ENCODE measurements at places on chromosomes 1 and 21.
A peak's percentile ranks its signal among the peaks of the same experiment; 100 is the strongest.

GRCh38 chr1:201262963-201263608 lies 20.2 kb upstream of the PKP1 start:
- no peak for DNase-seq

DNA sequence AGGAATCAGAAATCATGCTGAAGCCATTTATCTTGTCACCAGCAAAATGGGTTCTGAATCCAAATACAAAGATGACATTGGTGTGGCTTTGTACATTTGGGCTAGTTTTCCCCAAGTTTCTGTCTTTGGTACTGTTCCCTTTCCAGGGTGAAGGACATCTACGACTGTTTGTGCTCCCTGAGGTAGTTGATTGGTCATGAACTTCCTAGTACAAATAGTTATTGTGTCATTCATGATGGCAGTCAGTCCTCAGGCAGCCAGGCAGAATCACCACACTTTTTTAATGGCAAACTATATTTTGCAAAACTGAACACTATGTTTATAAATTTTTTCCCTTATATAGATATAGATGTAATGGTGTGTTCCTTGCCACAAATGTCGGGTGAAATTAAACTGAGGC lies 46.0 kb downstream of the CEP350 start:
- DNase-seq = no peak

DNA sequence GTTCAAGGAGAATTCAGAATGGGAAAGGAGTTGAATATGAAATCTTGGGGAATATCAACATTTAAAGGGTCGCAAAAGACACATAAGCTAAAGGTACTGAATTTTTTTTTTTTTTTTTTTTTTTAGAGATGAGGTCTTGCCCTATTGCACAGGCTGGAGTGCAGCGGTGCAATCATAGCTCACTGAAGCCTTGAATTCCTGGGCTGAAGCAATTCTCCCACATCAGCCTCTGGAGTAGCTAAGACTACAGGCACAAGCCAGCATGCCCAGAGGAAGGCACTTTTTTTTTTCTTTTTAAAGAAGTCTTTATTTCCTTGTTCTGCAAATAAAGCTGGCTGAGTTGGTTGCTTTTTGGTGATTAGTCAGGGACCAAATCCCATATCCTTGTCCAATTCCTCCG lies 44.1 kb upstream of the RAB3GAP2 start:
- no peak for DNase-seq

- no peak for DNase-seq
These were observed 1.4 kb downstream of the MACF1 start for GRCh38 chr1:39205781-39206464.

- DNase-seq = no peak
These were observed 58.3 kb downstream of the ERG start for GRCh38 chr21:38439957-38440356.

GRCh38 chr1:164718821-164719220 lies 159.8 kb downstream of the PBX1 start:
- no peak for DNase-seq

DNA sequence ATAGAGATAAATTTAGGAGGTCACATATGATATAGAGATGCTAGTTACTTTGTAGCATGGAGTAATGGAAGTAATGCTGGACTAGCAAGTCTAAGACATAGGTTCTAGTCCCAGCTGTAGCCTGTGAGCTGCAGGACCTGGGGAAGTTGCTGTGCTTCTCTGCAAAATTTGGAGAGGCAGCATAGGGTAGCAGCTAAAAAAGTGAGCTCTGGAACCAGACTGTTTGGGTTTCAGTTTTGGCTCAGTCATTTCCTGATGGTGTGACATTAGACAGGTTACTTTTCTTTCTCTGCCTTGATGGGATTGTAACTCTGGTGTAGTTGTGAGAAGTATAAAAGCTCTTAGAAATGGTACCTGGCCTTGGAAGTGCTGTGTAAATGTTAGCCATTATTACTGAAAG lies 3.3 kb downstream of the METTL13 start:
- no peak for DNase-seq

DNA sequence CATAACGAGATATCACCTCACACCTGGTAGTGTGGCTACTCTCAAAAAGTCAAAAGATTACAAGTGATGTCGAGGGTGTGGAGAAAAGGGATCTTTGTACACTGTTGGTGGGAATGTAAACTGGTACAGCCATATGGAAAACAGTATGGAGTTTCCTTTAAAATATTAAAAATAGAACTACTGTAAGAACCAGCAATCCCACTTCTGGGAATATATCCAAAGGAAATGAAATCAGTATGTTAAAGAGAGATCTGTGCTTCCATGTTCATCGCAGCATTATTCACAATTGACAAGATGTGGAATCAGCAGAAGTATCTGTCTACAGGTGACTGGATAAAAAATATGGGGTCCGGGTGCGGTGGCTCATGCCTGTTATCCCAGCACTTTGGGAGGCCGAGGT lies 7.6 kb upstream of the PIK3C2B start:
- DNase-seq = no peak

- DNase-seq = no peak
These were observed 31.0 kb upstream of the MAN1A2 start for GRCh38 chr1:117336088-117336817.

DNA sequence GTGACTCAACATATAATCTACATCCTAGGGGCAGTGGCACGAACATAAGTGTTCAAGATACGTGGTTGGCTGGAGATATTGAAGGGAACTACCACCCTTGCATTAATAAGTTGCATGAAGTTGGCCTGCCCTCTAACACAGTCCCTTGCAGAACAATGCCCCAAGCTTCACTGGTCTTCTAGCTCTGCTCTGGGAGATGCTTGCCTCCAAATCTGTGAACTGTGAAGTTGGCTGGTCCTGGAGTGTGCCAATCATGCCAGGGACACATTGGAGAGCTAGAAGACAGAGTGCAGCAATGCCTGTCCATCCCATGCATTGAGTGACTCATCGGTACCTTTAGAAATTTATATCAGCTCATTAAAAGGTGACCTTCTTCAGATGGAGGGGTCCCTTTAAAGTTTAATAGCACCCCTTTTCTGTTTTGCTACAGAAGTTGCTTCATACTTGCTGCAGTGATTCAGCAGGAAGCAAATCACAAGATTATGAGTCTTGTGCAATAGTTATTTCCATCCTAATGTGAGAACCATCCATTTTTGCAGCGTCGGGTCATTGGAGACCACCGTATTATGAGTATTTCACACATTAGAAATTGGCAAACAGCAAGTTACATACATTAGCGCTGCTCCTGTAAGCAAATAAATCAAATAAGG lies 55.2 kb upstream of the KAZN start:
- no peak for DNase-seq

GRCh38 chr1:186783193-186783592 lies 45.6 kb upstream of the PLA2G4A start:
- no peak for DNase-seq

- no peak for DNase-seq
These were observed 363 bp downstream of the PLA2G5 start for GRCh38 chr1:20070357-20070756.

DNA sequence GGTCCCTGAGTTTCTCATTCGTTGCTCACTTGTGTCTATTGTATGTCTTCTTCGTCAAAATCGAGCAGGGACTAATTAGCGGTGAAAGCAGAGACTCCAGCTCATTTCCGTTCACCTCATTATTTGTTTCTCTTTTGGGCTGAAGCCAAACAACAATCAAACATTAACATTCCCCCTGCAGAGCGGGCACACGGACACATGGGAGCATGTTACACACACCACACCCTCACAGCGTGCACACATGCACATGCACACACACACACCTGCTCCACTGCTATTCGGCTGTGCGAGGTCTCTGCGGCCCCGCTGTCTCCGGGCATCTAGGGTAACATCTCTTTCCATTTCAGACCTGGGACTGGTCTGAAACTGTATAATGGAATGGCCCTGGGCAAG lies 58.5 kb upstream of the LRRC8D start:
- no peak for DNase-seq

- no peak for DNase-seq
These were observed 281.0 kb upstream of the RUNX1 start for GRCh38 chr21:35329940-35330660.

DNA sequence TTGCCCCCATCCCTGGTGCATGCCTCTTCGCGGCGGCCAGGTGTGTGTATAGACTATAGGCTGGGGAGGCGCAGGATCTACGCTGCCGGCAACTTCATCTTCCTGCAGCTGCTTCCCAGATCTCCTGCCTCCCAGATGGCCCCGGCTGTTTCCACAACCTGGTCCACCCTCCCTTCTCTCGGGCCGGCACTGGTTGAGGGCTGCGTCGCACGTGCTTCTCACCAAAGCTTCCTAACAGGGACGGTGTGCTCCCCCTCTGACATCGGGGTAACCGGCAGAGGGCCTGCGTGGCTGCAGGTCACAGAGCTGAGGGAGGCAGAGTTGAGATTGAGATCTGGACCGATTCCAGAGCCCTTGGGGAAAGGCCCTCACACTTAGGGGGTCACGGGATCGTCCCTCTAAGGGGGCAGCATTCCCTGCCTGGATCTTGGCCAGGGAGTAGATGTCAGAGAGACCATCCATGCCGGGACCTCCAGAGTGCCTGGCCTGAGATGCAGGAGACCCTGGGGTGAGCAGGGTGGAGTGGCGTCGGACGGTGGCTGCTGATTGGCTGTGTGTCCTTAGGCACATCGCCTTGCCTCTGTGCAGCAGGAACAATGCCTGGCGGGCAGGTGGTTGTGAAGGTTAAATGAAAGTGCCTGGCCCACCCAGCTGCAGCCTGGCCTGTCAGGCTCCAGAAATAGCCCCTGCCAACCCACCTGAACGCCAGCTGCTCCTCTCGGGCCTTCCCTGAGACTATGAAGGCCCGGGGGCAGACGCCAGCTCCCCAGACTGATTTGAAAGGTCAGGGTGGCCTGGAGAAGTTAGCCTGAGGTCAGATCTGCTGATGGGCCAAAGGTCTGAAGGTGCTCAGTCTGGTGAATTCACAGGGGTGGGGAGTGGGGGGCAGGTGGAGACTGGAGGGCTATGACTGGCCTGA lies 6.1 kb upstream of the MASP2 start:
- no peak for DNase-seq

GRCh38 chr1:218617986-218618385 lies 272.9 kb downstream of the TGFB2 start:
- no peak for DNase-seq

- DNase-seq = no peak
These were observed 42.3 kb downstream of the TCEANC2 start for GRCh38 chr1:54095546-54096226.

DNA sequence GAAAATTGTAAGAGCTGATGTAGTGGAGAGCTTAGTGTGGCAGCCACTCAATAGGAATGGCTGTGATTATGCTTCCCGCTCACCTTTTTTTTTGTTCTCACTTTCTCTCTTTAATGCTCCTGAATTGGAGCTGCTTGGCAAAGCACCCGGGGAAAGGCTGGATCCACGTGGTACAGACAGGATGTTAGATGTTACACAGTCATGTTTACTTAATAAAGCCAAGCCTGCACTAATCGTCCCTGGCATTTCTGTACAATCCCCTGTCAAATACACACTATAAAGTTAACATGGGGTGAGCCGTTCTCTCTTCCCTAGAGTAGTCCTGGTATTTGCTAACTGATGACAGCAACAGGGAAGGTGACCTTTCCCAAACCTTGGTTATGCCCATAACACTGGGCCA lies 187.8 kb downstream of the ZSCAN20 start:
- DNase-seq = no peak

DNA sequence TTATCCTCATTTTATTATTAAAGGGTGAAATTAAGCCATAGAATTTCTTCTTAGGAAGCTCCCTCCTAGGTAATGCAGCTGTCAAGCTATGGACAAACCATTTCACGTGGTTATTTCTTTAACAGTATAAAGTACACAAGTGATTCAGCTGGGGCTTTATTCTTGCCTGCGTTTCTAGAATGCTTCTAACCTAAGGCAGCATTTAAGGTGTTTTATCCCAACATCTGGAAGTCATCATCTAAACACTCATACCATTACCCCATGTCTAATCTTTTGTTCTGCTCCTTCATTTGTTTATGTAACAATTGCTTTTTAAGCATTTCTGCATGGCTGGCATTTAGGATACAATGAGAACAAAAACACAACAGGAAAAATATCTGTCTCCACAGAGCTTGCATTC lies 829.2 kb upstream of the ADAMTS5 start:
- peak; percentile 62 for DNase-seq

DNA sequence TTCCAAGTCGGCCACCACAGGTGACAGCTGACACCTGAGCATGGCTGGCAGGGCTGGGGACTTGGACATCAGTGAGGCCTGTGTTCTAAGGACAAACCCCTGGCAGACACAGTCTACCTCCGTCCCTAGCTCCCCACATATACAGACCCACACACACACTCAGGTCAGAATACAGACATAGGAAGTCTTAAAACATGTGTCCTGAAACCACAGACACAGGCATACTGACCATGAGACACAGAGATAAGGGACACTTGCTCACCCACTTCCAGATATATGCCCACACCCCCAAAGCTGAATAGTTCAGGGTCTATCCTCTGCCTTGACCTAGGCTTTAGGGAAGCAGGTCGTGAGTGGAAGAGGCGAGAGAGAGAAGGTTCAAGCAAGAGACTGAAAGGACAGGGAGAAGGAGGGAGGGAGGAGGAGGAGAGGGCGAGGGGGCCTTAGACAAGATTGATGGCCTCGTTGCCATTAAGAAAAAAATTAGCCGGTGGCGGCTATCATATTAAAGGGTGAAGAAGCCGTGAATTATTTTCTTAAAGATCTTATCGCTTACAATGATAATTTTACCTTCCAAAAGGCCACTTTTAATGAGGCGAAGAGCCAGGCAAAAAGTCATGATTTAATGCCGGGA lies 49.9 kb downstream of the TMEM53 start:
- DNase-seq = no peak

- no peak for DNase-seq
These were observed 274.4 kb downstream of the PLPP3 start for GRCh38 chr1:56304975-56305374.

GRCh38 chr1:21468599-21468998 lies 28.7 kb downstream of the NBPF3 start:
- DNase-seq = no peak

DNA sequence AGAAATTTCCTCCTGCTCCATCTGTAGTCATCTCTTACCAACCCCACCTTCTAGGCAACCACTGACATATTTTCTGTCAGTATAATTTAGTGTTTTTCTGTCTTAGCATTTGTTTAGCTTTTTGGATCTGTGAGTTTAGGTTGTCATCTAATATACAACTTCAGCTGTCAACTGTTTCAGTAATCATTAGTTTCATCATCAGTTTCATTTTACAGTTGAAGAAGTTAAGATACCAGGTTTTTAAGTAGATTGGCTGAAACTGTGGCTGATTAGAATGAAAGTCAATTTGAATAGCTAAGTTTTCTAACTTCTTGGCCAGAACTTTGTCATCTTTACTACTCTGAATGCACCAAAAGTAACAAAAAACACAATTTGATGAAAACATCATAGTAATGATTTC lies 1957.3 kb downstream of the NCAM2 start:
- no peak for DNase-seq

- no peak for DNase-seq
These were observed 13.8 kb downstream of the UBE4B start for GRCh38 chr1:10046356-10047085.

- no peak for DNase-seq
These were observed 1019.2 kb downstream of the TTLL7 start for GRCh38 chr1:82979593-82980236.

Measured in smooth muscle cell of the brain vasculature (primary cell).